Stimulated activated CD4-positive, alpha-beta T cell treated with anti-CD3 and anti-CD28 coated beads, Interleukin-1b, Interleukin-23, amount 100 ng/mL, for 1 hour (primary cell): ENCODE measurements at places on chromosomes 1 and 21.

- DNase-seq = no peak
Observed at GRCh38 chr1:210726621-210727020, 397.9 kb downstream of the HHAT start.

DNA sequence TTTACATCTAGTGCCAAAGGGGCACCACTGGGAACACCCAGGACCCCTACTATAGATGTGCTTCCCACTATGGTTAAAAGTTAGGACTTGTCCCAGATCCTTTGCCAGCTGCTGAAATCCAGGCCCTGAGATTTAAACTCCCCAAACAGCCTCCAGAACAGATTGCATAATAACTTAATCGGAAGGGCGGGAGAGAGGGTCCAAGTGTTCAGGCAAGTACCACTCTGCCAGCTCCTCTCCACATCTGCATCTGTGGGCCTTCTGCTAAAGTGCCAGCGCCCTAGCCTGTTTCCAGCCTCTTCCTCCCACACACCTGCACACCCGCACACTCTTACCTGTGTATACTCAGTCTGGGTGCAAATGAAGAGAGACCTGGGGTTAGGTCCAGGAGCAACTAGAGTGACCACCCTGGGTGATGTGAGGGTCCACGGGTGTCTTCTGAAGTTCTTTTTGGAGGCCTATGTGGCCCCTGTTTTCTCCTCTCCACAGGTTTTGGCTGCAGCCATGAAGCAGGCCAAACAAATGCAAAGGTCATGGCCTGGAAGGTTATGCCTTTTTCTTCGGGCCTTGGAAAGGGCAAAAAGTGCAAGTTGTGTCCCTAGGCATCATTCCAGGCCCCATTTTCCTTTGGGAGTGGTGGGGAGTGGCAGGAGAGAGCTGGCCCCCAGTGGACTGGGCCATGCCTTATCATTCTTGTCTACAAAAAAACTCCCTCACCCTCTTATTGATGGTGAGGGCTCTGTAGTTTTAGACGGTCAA, 29.3 kb downstream of the KIRREL1 start:
- DNase-seq = no peak

GRCh38 chr1:105793536-105794146, 1262.8 kb upstream of the PRMT6 start:
- DNase-seq = no peak

GRCh38 chr1:78168306-78168705, 122.5 kb downstream of the GIPC2 start:
- no peak for DNase-seq

DNA sequence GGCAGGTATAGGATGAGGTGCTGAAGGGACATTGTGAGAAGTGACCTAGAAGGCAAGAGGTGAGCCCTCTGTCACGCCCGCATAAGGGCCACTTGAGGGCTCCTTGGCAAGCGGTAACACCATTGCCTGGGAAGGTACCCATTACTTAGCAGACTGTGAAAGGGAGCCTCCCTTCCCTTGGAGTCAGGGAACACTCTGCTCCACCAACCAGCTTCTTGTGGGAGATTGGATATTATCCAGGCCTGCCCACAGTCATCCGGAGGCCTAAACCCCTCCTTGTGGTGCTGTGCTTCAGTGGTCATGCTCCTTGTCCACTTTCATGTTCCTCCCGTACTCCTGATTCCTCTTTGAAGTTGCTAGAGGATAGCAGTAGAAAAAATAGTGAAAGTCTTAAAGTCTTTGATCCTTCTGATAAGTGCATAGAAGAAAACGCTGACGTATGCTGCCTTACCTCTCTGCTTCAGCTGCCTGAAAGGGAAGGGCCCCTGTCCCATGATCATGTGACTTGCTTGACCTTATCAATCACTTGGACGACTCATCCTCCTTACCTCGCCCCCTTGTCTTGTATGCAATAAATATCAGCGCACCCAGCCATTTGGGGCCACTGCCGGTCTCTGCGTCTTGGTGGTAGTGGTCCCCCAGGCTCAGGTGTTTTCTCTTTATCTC, 16.0 kb downstream of the RBBP4 start:
- DNase-seq = no peak

DNA sequence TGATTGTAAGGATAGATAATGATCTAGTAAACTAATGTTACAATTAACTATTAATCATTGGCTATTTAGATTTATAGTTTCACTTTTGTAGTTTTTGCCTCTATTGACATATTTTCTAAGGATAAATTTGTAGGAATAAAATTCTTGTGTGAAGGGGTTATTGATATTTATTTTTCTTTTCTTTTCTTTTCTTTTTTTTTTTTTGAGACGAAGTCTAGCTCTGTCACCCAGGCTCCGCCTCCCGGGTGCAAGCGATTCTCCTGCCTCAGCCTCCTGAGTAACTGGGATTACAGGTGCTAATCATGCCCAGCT, 24.0 kb upstream of the DISC1 start:
- no peak for DNase-seq

DNA sequence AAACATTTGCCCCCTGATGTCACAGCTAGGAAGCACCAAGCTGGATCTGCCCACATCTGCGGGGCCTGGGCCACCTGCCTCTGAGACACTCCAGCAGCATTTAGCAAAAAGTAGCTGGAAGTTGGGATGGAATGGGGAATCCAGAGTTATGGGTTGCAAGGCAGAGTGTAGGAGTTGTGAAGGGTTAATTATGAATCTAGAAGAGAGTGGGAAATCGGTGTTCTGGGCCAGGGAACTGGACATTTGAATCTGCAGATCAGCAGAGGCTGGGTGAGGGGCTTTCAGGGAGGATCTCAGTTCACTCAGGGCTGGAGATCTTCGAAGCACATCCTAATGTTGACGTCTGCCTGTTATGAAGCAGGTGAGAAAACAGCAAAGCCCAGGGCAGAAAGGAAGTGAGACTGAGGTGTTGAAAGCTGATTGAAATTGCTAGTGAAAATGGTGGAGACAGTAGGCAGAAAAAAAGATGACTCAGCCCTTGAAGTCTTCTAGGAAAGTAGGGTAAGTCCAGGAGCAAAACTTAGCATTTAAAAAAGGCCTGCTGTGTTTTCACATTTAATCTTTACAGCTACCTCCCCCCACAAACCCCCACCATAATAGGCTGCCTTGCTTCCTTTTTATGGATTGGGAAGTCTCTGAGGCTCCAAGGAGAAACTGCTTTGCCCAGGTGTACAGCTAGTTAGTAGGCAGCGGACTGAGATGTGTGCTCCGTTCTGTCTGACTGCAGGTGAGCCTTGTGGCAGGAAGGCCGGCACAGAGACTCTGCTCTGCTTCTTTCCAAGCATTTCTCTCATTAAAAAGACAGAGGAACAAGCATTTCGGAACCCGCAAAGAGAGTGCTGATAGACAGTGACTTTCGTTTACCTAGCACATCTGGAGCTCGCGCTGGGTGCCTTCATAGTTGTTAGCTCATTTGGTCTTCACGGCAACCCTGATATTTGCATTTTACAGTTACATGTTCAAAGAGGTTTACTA, 7.2 kb downstream of the VANGL1 start:
- DNase-seq = no peak

GRCh38 chr1:168645721-168646120, 69.3 kb downstream of the XCL1 start:
- DNase-seq = no peak

DNA sequence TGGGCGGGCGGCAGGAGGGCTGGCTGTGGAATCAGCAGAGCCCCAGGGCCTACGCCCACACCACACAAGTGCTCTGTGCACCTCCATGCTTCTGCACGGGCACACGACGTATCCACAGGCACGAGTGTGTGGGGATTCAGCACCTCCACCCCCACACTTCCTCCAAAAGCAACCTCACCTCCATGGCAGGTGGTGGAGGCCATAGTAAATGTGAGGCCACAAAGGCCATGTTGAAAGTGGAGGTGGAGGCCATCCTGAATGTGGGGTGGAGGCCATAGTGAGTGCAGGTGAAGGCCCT, 125.4 kb upstream of the VAMP3 start:
- no peak for DNase-seq

GRCh38 chr1:5750186-5751162, 241.8 kb downstream of the NPHP4 start:
- DNase-seq = no peak
